CD4-positive, alpha-beta T cell treated with Interferon gamma for 1 hour (primary cell): ENCODE measurements at places on chromosomes 13 and 19.
A peak's percentile ranks its signal among the peaks of the same experiment; 100 is the strongest.

- DNase-seq: no peak
Observed at GRCh38 chr13:113152691-113152983, 5.8 kb upstream of the PROZ start.

- DNase-seq: no peak
Observed at GRCh38 chr13:110801044-110801443, 87.5 kb downstream of the ING1 start.

DNA sequence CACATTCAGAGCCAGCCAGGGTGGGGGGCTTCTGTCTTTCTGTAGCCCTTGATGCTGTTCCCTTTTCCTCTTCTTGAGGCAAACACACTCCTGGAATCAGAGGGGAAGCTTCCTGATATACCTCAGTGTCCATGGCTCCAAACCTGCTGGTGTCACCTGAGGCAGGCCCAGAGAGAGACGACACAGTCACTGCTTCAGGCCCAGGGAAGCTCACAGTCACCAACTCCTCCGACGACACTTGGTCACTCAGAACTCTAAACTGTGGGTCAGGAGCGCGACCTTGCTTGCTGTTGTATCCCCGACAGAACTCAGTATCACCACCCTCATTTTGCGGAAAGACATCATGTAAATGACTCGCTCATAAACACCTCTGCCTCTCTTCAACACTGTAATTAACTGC lies 1.1 kb downstream of the ATP13A1 start:
- no peak for DNase-seq

- no peak for DNase-seq
Observed at GRCh38 chr19:56189785-56190184, 7.8 kb downstream of the ZSCAN5B start.

DNA sequence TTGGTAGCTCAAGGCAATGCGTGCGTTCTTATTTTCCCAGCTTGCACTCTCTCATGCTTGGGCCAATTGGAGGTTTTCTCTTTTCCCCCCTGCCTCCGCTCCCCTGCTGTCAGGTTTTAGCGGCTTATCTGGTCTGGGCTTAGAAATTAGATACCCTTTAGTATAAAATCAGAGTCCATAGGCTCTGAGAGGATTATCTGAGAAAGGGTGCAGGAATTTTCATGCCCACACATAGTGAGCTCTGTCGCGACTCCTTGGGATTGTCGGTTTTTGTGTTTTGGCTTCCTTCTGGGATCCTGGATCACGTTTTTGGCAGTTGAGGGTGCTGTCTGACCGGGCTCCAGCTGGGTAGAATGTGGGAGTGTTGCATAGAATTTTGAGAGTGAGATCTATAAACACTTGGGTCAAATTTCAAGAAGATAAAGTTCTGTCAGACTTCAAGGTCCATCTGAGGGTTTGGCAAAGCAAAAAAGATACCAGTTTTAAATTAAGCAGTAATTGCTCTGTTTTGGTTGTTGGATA lies 12.4 kb downstream of the CHAF1A start:
- DNase-seq: no peak

DNA sequence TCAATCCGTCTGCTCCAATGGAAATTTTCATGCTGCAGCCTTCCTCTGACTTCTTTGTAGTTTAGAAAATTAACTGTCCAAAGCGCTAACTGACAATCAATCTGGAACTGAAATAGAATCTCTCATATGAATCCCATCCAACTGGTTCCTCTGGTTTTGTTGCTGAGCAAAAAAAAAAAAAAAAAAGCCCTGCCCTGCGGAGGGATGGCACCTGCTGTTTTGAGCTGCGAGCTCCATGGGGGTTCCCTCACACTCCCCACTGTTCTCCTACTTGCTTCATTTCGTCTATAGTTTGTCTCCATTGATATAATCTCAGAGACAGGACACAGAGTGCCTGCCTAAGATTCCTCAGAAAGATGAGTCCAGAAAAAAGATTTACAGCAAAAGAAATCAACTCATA lies 33.4 kb downstream of the FAAP24 start:
- DNase-seq: no peak

DNA sequence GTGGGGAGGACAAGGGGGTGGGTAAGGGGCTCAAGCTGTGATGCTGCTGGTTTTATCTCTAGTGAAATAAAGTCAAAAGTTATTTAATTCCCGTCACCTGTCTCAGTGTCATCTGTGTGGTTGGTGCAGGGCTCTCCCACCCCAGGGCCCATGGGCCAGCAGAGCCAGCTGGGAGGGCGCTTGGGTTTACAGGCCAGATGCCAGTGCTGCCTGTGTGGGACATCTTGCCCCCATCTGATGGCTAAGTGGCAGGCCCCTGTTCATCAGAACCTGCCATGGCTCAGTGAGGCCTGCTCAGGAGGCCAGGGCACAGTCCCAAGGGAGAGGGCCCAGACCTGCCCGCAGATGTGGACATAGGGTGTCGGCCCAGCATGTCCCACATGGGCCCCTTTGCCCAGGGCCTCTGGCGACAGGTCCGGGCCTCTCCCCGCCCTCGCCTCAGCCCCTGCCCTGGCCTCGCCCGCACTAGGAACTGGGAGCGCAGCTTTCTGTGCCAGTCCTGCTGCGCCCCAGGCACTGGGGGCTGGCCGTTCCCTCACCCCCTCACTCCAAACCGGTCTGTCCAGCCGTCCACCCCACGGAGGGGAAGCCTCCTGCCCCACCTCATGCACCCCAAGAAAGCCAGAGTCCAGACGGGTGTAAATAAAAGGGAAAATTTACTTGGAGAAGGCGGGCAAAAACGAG lies 5.3 kb downstream of the ZNF296 start:
- no peak for DNase-seq

GRCh38 chr13:39451301-39451700 lies 151.7 kb downstream of the LHFPL6 start:
- DNase-seq: no peak

DNA sequence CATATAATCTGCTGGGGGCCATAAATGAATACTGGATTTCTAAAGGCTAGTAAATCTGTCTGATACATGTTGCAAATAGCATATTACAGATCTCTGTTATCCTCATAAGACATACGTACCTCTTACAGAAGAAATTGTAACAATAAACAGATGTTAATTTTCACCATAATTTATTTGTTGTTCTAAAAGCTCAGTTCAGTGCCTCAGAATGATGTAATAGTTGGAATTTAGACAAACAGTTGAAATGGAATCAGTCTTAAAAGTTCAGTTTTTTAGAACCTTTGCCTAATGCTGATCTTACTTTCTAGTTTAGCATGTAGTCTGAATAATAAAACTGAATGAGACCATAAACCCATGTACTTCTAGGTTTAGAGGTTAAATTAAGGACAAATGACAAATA lies 43.1 kb downstream of the B3GLCT start:
- no peak for DNase-seq

DNA sequence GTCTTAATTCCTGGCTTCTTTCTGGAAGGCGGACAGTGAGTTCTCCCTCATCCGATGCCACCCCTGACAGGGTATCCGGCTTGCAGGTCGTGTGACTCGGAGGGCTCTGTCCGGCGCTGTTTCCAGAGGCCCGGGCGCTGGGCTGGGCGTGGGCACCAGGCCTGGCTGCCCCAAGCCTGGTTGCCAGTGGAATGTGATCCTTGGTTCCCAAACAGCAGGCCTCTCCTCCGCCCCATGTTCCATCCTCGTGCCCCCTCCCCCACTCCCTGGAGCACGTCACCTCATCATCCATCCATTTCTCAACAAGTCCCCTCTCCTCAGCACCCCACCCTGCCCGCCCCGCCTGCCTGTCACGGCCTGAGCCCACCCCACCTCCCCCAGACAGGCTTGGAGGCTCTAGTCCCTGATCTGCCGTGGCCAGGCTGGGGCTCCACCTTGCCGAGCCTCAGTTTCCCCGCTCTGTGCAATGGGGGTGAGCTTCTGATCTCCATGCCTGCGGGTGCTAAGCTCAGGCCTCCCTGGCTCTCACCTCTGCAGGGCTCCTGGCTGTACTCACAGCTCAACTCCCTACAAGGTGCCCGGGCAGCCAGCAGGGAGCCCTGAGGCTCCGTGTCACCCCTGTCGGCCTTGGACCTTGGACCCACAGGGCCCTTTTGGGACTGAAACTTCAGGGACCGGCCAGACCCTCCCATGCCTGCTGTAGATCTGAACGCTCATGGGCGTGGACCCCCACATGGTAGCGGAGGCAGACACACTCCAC lies 2.3 kb downstream of the TBXA2R start:
- DNase-seq: no peak

DNA sequence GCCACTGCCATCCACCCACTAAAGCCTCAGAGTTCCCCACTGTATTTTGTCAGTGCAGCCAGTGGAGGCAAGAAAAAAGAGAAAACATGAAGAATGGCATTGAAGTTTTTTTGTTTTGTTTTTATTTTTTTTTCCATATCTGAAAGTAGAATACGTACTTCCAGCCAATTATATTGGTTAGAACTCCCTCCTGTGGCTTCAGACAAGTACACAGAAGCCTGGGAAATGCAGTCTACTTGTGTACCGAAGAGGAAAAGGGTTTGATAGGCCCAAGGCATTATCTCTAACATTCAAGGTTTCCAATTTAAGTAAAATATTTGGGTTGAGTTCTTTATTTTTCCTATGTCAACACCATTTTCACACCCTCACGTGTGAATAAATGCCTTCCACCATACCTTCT lies 696.2 kb upstream of the GPC6 start:
- DNase-seq: no peak

DNA sequence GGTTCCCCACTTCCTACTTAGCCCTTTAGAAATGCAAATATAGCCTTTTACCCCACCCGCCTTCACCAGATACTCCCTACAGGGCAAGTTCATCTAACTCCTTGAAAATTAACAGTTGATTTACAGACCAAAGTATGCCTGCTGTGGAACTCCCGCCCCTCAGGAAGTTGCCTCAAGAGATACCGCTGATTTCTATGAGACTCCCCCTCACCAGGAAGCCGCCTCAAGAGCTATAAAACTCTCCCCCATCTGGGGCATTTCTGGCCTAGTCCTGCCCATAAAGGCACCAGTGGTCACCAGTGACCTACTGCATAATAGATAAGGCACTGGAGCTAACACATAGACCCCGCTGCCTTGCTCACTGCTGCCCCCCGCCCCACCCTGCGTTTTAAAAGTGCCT lies 201.7 kb upstream of the UBL3 start:
- no peak for DNase-seq

DNA sequence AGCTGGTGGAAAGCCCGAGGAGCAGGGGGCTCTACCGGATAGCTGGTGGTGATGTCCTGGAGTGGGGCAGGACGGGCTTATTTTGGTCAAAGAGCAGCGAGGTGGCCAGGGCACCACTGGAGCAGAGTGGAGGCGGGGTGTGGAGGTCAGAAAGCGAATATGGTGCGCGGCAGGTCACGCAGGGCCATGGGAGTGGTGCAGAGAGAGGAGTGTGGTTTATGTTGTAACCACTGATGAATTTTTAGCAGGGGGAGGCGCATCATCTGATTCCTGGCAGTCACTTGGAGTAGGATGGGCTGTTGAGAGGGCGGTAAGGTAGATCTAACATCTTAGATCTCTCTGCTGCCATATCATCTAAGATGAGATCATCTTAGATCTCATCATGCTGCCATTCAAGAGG lies 1.4 kb upstream of the ZNF414 start:
- DNase-seq: peak; percentile 63

- DNase-seq: no peak
Observed at GRCh38 chr19:16205205-16206045, 7.7 kb downstream of the AP1M1 start.

GRCh38 chr13:106906426-106906996 lies 338.6 kb upstream of the ARGLU1 start:
- DNase-seq: no peak
